ENCODE measurements at places on chromosomes 13 and 19.

DNA sequence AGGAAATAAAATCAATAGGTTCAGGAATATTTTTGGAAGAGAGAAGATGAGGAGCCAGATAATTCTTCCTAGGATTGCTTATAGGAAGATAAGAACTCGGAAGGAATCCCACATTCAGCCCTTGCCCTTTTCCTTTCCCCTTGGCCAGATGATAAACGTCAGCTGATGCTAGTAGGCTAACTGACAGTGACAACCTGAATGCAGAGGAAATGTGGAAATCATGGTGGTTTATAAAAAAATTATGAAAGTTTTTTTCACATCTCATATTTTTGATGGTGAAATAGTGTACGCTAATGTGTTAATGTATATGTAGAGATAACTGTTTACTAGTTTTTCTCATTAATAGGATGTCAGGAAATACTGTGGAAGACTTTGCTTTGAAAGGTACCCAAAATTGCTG, 56.9 kb downstream of the EDNRB start:
- no peaks in the 10 kb centered on the region for H3K4me1 ChIP-seq
- no peak overlapping the region for H3K27ac ChIP-seq
- no peak overlapping the region for H3K4me3 ChIP-seq
- no peaks in the 10 kb centered on the region for H3K36me3 ChIP-seq
- H3K27me3 ChIP-seq: no peaks in the 10 kb centered on the region

- no peak for DNase-seq
- H3K4me3 ChIP-seq: no peak overlapping the region
- peaks cover 45% of the 10 kb centered on the region for H3K4me1 ChIP-seq
- peak overlapping the region; percentile 58 for H3K27ac ChIP-seq
- no peaks in the 10 kb centered on the region for H3K27me3 ChIP-seq
These were observed 45.8 kb downstream of the GAS6 start for GRCh38 chr13:113817860-113818691.

DNA sequence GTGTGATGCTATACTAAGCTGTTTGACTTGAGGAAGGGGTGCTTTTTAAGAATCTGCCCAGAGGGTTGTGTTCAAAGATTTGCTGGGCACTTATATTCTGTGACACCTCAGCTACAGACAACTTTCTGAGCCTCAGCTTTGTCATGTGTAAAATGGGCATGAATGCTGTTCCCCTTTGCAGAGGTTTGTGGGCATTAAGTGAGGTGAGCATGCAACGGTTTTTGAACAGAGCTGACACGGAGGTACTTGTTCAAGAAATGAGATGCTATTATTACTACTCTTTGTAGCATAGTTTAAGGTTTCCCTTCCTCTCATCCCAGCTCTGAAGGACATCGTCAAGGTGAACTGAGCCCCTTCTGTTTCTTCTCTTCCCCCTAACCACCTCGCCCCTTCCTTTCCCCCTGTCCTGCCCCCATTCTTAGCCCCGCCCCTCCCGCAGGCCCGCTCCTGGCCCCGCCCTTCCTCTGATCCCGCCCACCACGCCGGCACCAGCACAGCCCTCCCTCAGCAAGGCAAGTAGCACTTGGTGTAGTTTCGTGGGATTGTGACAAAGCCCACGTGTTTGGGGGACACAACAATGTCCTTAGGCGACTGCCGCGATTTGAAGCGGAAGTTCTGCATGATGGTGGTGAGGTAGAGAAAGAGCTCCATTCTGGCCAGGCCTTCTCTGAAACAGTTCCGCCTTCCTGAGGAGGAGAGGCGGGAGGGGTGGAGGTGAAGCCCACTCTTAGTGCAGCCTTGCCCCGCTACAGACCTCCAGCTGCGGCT, 26.1 kb upstream of the CYP2A7 start:
- peaks cover 4% of the 10 kb centered on the region for H3K27me3 ChIP-seq
- no peak overlapping the region for H3K4me3 ChIP-seq
- DNase-seq: no peak
- no peaks in the 10 kb centered on the region for H3K4me1 ChIP-seq

GRCh38 chr19:10201176-10201575, 6.4 kb upstream of the DNMT1 start:
- H3K4me3 ChIP-seq: no peak overlapping the region
- no peak for DNase-seq
- no peak overlapping the region for H3K27ac ChIP-seq
- no peaks in the 10 kb centered on the region for H3K27me3 ChIP-seq

DNA sequence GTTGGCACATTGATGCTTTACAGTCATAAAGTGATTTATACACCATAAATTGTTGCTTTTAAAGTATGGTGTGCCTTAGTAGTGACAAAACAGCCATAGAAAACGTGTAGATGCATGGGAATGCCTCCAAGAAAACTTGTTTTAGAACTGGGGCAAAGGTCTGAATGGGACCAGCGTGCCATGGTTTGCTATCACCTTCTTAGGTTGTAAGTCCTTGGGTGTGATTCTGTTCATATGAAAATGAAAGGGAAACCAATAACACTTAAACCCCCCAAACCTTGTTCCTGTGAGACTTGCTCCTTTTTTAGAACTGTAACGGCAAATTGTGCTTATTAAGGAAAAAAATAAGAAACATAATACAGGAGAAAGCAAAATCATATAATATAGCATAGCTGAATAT, 603.3 kb upstream of the SLITRK6 start:
- H3K27ac ChIP-seq: no peak overlapping the region
- H3K27me3 ChIP-seq: no peaks in the 10 kb centered on the region
- DNase-seq: no peak
- H3K36me3 ChIP-seq: no peaks in the 10 kb centered on the region
- no peak overlapping the region for H3K4me3 ChIP-seq

DNA sequence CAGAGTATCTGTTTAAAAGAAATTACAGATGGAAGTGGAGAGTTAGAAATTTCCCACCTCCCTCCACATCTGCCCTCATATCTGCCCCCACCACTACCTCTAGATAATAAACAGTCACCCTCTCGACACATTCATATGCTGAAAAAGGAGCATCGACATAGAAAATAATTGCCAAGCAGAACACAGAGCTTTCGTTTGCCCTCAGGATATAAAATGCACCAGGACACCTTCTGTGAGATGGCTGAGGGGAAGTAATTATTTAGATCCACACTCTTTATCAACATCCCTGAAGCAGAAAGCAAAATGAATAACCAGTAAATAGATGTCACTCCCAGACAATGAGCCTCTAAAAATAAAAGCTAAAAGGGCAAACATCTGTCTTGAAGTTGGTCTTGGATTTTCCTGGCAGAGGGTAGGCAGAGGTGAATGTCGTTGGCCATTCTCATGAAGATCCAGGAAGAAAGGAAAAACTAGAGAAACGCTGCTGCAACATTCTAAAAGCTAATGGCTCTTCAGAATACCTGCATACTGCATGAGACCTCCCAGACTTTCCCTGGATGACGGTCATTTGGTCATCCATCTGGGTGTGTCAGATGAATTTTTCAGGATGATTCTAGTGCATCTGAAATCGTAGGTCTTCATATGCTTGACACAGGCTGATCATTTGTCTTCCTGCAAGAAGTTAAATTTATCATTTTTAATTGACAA, 527.5 kb downstream of the RFC3 start:
- H3K4me3 ChIP-seq: no peak overlapping the region
- H3K27me3 ChIP-seq: no peaks in the 10 kb centered on the region
- no peaks in the 10 kb centered on the region for H3K4me1 ChIP-seq
- H3K27ac ChIP-seq: no peak overlapping the region
- H3K36me3 ChIP-seq: no peaks in the 10 kb centered on the region

GRCh38 chr19:48578891-48579290, 26.9 kb downstream of the SULT2B1 start:
- H3K4me3 ChIP-seq: no peak overlapping the region
- no peak for DNase-seq
- H3K27ac ChIP-seq: no peak overlapping the region
- H3K4me1 ChIP-seq: peaks cover 2% of the 10 kb centered on the region
- H3K27me3 ChIP-seq: no peaks in the 10 kb centered on the region

DNA sequence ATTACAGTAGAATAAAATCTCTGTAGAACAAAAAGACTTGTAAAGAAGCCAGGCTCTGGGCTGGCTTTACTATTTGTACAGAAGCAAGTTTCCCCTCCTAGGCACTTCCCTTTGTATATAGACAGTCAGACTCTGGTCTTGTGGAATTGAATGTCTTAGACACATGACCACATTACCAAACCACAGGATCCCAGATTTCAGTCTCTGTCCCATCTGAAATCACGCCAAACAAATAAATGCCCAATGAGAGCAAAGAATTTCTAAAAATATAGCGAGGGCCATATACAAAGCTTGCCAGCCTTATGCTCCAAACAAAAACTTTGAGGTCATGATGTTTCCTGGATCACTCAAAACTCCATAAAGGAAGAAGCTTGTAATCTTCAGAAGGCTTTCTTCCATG, 23.9 kb downstream of the CCDC70 start:
- no peak overlapping the region for H3K4me3 ChIP-seq
- no peaks in the 10 kb centered on the region for H3K36me3 ChIP-seq
- no peak for DNase-seq

DNA sequence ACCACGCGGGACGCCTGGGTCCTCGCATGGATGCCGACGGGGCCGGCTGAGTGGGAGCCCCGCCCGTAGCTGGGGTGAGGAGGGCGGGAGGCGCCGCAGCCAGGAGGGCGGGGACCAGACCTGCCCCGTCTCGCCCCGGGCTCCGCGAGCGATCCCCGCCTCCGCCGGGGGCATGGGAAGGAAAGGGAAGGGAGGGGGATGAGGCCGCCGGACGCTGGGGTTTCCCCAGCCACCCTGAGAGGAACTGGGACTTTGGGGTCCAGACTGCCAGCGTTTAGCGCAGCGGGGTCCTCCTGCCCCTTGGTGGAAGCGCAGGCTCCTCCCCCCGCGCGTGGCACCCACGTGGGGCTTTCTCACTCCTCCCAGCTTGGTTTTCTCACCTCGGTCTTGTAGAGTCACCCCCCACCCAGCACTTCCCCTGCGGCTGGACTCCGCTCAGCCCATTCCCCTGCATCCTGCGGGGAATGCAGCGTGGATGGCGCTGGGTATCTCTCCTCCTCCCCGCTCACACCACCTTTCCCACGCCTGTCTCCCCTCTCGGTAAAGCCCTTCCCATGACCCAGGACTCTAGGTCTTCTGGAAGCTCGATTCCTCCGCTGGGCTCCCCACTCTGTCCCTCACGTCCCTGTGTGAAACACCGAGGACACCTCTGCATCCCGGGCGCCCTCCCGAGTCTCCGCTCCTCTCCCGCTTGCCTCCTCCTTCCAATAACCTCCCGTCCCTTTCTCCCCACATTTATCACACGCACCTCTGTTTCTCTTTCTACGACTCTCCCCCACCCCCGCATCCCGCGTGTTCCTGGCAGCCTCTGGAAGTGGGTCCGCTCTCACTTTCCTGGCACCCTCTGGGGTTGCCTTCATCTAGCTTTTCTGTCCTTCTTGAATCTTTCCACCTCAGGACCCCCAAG, 2.1 kb downstream of the TGFB1 start:
- H3K27ac ChIP-seq: no peak overlapping the region
- DNase-seq: peak; percentile 77
- H3K4me3 ChIP-seq: peak overlapping the region; percentile 69
- peaks cover 3% of the 10 kb centered on the region for H3K4me1 ChIP-seq
- no peaks in the 10 kb centered on the region for H3K36me3 ChIP-seq
- no peaks in the 10 kb centered on the region for H3K27me3 ChIP-seq

GRCh38 chr19:13207237-13207845, 57.1 kb downstream of the IER2 start:
- H3K27ac ChIP-seq: peak overlapping the region; percentile 65
- peaks cover 21% of the 10 kb centered on the region for H3K27me3 ChIP-seq
- no peak for DNase-seq

DNA sequence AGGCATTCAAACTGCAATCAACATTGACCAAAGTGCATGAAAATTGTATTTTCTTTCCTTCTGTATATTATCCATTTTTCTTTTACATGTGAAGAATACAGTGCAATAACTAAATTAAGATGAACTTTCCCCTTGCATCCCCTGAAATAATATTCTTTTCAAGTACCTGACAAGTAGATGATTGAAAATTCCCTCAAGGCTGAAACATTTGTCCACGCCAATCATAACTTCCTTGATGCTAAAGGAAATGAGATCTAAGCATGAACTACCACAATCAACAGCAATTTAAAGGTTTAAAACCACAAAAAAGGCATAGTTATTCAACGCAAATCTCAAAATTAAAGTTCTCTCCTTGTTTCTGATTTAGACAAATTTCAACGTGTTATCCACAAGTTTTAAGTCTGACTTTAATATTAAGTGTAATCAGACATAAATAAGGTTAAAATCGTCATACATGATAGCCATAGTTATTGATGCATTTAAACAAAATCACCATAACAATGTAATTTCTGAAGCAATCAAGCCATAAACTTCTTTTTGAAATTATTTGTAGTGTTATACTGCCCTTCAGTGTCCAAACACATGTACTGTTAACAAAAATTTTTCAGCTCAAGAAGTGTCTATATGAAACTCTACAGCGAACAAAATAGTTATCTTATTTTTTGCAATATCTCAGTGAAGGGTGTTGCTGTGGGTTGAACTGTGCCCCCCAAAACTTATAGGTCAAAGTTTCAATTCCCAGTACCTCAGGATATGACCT, 169.5 kb downstream of the DCLK1 start:
- no peaks in the 10 kb centered on the region for H3K27me3 ChIP-seq
- no peak overlapping the region for H3K4me3 ChIP-seq
- H3K4me1 ChIP-seq: no peaks in the 10 kb centered on the region

- DNase-seq: peak; percentile 70
- no peaks in the 10 kb centered on the region for H3K27me3 ChIP-seq
- H3K27ac ChIP-seq: peak overlapping the region; percentile 92
- peaks cover 39% of the 10 kb centered on the region for H3K4me1 ChIP-seq
- no peaks in the 10 kb centered on the region for H3K36me3 ChIP-seq
These were observed 622 bp downstream of the RASA3 start for GRCh38 chr13:114131583-114132418.

- H3K36me3 ChIP-seq: no peaks in the 10 kb centered on the region
- H3K27ac ChIP-seq: no peak overlapping the region
- H3K4me1 ChIP-seq: no peaks in the 10 kb centered on the region
- DNase-seq: no peak
These were observed 107.5 kb upstream of the POSTN start for GRCh38 chr13:37706041-37706440.

GRCh38 chr19:33194532-33194885, 379 bp downstream of the LRP3 start:
- H3K36me3 ChIP-seq: no peaks in the 10 kb centered on the region
- peak; percentile 60 for DNase-seq
- H3K27ac ChIP-seq: peak overlapping the region; percentile 34
- peaks cover 9% of the 10 kb centered on the region for H3K4me1 ChIP-seq

- H3K4me3 ChIP-seq: peak overlapping the region; percentile 93
- DNase-seq: no peak
- H3K36me3 ChIP-seq: no peaks in the 10 kb centered on the region
- peaks cover 52% of the 10 kb centered on the region for H3K4me1 ChIP-seq
These were observed 690 bp upstream of the SGTA start for GRCh38 chr19:2783781-2784145.

Measured in psoas muscle (tissue), 8 donors.